ENCODE measurements at places on chromosomes 2 and 18.

DNA sequence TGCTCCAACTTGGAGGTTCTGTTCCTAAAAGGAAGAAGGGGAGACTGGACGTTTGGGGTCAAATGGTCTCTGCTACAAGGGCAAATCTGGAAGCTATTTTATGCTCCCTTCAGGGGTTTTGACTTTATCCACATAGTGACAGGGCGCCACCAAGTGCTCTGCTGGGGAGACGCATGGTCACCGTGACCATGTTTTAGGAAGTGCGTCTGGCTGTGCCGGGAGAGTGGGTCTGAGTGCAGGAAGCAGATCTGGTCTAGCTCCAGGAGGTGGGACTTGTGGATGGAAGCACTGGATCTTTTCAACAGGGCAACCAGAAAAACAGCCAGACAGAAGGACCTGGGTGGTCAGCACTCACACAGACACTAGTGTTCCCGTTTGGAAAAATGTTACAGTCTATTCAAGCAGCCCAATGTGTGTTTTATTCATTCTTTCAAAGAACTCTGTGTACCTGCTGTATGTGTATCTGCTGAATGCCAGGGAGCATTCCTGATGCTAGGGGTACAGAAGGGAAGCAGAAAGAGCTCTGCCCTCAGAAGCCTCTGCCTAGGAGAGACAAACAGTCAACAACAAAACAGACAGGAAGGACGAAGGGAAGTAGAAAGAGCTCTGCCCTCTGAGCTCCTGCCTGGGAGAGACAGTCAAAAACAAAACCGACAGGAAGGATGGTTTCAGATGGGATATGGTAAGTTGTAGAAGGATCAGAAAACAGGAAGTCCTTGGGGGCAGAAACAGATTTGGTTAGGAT, 14.3 kb downstream of the IMPA2 start:
- peak; percentile 79 for DNase-seq

DNA sequence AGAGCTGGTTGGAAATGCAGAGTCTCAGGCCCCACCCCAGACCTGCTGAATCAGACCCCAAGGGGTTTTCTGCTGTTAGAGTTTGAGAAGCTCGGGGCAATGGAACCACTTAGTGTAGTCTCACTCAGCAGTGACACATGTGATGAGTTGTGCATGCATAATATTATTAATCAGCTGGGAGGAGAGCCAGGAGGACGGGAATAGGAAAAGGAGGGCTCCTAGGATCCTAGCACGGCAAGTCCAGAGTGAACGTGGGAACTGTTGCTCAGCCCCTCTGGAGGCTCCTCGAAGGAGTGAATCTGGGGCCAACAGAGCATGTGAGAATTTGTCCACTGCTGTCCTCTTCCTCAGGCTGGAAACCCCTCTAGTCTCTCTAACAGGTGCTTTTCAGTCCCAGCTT, 87.1 kb downstream of the HS1BP3 start:
- DNase-seq: no peak

- DNase-seq: no peak
Measured at GRCh38 chr2:20797096-20797495, 25.8 kb downstream of the LDAH start.

GRCh38 chr2:157536815-157537214, 91.8 kb downstream of the ACVR1C start:
- DNase-seq: no peak

DNA sequence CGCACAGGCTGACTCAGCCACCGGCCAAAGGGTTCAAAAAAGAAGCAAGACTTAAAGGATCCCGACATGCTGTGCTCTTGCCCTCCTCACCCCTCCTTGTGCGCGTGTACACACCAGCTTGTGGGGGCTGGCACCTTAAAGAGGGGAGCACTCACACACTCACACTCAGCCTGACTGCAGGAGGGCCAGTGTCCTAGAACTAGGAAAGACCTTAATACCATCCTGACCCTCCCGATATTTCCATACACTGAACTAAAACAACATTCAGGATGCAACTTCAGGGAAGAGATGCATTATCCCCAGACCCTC, 5.6 kb downstream of the PKDCC start:
- DNase-seq: no peak

DNA sequence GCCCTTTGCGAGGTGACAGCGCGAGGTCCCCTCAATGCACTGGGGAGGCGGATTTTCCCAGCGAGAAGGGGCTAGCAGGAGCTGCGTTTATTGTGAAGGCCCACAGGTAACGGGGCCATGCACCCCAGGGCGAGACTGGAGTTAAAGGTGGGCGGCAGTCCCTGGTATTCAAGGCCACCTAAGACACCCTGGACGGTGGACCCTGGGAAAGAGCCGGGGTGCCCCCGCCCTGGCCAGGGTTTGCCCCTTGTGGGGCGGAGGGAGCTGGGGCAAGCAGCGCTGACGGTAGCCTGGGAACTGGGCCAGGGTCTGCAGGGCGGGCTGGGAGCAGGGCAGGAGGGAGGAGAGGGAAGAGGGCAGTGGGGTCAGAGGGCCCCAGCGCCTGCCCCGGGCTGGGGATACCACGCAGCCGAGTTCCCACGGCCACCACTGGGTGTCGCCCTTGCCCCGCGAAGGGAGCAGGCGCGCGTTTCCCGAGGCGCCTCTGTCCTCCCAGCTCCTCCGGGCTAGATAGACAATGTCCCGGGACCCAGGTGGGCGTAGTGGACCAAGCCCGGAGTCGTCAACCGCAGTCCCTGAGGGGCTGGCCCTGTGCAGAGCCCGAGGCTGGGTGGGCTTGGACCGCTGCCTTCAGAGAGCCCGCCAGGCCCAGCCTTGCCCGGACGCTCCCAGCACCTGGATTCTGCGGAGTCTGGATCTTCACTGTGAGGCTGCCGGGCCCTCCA, 80.2 kb downstream of the SMAD4 start:
- peak; percentile 53 for DNase-seq

- no peak for DNase-seq
Measured at GRCh38 chr2:1588051-1588977, 156.0 kb downstream of the PXDN start.

GRCh38 chr2:101305492-101306078, 2.9 kb downstream of the RNF149 start:
- no peak for DNase-seq

- DNase-seq: no peak
Measured at GRCh38 chr18:40930211-40930882, 1024.7 kb upstream of the PIK3C3 start.

DNA sequence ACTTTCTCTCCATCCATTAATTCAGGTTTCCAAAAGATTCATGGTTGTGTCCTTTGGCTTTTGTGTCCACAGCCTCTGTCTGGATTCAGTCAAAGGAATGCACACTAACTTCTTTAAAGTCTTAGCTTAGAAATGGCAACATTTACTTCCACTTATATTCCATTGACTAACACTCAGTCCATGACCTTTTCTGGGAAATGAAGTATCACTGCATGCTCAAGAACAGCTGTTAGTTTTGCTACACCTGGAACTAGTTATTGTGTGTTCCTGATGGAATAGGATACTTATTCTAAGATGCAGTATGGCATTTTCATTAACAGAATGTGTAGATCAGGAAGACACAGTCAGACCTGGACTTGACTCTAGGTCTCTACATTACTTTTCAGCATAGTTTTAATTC, 88.8 kb downstream of the KYNU start:
- DNase-seq: no peak

DNA sequence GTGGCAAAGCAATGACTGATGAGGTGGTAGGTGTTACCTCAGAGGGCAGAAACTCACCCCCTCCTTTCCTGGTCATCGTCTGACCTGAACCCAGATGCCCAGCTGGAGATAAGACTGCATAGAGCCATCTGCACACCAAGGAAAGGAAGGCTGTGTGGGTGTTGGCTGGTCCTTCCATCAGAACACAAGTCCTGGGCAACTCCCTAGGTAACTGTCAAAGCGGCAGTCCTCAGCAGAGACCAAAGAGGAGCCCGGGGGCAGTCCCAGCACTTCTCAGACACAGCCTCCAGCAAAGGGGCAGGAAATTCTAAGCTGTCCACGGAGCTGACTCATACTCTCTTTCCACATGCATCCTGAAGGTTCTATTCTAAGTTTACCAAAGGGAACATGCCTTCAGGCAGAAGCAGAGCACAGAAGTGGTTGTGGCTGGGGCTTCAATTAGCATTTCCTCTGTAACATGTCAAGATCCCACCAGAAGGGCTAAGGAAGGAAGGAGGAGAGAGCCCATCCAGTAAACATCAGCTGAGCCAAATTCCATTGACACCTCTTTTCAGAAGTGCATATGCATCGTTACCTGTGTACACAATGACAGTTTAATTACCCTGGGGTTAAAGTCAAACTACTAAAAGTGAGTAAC, 54.7 kb downstream of the SPRED2 start:
- no peak for DNase-seq

DNA sequence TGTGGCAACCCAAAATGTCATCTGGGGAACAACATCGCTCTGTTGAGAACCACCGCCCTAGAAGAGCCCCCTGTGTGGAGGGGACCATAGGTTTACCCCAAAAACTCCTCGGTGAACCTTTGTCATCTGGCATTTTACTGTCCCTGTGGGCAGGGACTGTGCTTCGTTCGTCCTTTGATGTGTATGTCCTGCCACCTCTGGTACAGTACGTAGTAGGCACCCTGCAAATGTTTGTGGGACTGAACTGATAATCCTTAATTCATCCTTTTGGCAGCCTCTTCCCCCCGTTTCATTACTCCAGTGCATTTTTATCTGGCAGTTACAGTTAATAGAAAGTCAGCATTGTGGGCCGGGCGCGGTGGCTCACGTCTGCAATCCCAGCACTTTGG, 728 bp downstream of the NAPG start:
- peak; percentile 45 for DNase-seq

DNA sequence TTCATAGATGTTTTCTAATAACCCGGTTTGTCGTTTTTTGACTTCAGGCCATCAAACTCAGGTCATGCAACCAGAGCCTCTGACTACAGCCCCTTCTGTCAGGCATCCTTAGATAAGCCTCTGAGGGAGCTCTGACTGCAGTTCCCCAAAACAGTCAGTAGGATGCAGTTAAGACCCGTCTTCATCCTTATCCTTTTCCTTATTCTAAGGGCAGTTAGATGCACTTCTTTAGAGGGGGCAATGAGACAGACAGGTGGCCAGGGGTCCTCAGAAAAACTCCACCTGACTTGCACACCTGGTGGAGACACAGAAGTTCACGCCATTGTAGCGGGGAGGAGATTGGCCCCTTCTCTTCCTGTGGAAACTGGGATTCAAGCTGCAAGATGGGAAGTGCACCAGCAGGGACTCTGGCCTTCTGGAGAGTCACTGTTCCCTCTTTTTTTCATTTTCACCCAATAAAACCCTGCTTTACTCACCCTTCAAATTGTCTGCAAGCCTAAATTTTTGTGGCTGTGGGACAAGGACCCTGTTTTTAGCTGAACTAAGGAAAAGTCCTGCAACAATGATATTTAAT, 104.8 kb upstream of the TFPI start:
- DNase-seq: no peak

GRCh38 chr2:230913406-230914143, 11.5 kb downstream of the GPR55 start:
- peak; percentile 27 for DNase-seq

GRCh38 chr2:240430595-240430994, 4.9 kb upstream of the GPC1 start:
- DNase-seq: no peak

Measured in NCI-H146 (cell line).